GM19239 (cell line): ENCODE measurements at places on chromosomes 7 and 10.

GRCh38 chr10:33618196-33618595 is 283.7 kb upstream of the NRP1 start:
- no peak for DNase-seq

DNA sequence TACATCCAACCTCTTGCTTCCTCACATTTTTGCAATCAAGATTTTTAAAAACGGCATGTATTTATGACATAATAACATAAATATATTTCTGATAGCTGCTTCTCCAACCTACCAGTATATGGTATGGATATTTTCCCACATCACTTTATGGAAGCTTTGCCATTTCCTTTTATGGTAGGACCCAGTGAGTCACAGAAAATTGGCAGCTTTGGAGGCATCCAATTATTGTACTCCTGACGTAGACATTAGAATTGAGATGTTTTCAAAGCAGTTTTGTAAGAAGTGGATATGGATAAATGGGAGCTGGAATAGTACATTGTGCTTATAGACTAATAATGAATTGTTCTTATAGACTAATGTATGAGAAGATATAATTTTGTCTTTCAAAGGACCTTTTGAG is 23.8 kb upstream of the BICC1 start:
- no peak for DNase-seq

- DNase-seq, result no peak
These were observed 27.7 kb downstream of the RAMP3 start for GRCh38 chr7:45185028-45185863.

DNA sequence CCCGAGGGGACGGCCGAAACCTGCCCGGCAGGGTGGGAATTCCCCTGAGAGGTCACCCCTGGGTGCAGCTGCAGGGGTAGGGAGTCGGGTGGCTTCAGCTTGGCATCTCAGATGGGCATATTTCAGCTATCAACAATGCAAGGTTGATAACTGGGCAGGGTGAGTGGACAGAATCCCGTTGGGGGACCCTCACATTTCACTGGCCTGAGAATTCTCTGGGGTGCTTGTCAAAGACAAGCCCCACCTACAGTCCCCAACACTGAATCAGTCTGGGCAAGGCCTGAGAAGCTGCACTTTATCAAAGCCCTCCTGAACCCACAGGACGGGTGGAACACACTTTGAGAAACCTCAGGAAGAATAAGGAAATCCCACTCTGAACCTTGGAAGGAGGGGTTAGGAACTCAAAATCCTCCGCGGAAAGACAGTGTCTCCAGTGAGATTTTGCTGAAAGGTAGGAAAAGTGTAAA is 3.1 kb downstream of the RGS10 start:
- no peak for DNase-seq

- DNase-seq, result no peak
These were observed 35.8 kb downstream of the TAX1BP1 start for GRCh38 chr7:27775782-27776181.

- DNase-seq, result no peak
These were observed 43.9 kb upstream of the PDCD4 start for GRCh38 chr10:110827875-110828274.

DNA sequence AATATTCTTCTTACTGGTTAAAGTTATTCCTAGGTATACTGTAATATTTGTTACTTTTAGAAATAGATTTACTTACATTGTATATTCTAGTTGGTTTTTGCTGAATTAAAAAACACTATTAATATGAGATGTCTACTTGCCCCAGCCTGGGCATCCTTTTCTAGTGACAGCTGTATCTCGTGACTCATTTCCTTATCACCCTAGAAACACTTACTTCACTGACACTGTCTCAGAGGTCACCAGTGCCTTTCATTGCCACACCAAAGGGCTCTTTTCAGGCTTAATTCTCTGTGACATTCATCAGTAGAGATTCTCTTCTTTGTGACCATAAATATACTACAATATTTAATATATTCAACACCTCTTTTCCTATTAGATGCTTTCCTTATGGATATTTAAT is 194.7 kb downstream of the GALNT17 start:
- no peak for DNase-seq

DNA sequence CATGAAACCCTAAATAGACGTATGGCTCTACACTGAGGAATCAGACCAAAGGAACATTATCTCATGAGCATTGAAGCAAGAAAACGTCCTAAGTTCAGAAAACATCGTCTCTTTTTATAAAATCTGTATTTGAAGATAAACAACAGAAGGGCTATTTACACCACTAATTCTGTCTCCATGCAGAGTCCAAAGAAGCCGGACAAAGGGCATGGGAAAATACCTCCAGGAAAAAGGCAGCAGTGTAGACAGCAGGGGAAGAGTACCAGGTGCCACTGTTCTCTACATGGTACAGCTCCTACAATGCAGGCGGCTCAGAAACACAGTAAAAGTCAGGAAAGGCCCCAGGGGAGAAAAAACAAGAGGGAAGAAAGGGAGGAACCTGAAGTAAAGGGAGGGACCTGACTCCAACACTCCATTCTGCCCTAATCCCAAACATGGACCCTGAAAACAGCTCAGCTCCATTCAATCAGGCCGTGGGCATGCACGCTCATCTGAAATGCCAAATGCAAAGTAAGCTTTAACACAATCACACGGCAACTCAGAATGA is 17.5 kb downstream of the FAM171A1 start:
- no peak for DNase-seq

DNA sequence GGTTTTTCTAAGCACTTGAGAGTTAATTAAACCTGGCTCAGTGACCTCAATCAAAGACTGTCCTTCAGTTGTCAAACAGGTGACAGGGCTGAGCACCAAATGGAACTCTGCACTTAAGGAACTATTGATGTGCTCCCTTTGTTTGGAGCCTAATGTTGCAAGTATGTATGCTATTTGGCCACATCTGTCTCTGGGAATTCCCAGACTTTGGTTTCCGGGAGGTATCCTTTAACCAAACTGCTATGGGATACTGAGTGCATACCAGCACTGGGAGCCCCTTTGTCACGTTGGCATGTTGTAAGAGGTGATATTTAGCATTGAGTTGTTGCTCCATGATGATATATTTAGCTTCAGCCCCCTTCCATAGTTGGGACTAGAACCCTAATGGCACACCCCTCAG is 25.2 kb downstream of the ASZ1 start:
- DNase-seq, result no peak

- no peak for DNase-seq
These were observed 32.2 kb upstream of the PPP1R9A start for GRCh38 chr7:94875201-94875600.

DNA sequence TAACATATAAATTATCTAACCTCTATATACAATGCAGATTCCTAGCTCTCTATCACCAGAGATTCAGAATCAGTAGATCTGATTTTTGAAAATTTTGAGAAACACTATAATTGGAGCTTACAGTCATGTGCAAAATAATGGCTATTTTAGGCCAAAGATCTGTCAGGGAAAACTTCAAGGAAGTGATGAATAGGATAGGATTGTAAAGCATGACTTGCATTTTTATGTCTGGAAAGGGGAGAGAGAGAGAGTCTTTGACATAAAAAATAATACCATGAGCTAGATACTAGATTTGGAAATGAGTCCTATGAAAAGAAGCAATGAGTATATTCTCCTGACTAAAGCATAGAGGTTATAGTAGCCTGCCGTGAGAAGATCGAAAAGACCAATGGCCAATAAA is 181.1 kb downstream of the SDHAF3 start:
- DNase-seq, result no peak

DNA sequence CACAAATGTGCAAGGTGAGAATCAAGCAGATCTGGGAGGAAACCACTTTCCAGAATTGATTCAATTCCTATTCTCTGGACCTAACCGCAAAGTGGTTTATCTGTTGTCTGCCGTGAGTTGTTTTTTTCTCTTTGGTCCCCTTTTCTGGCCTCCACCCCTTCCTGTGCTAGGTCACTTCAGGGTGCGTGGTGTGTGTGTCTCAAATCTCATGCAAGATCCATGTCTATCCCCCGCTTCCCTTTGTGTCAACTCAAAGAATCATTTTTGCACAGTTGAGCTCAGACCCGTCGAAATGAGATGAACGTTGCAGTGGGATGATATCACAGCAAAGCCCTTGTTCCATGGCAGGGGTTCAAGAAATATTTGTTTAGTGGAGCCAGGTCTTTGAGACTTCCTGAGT is 184.5 kb downstream of the GATA3 start:
- no peak for DNase-seq

DNA sequence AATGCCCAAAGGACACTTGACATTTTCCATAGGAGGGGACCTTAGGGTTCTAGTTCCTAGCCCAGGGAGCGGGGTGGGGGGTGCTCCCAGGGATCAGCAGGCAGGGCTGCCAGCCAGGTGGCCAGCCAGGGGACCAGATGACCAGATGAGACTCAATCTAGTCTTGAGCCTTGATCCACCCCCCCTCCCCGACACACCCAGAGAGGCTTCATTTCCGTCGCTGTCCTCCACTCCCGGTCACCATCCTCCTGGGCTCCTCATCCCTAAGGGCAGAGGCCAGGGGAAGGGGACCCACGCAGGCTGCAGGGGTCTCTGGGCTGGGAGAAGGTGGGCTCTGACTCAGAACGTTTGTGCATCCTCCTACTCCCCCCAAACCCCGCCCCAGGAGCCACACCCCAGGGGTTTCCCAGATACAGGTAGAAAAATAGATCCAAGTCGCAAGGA is 1.0 kb downstream of the STX1A start:
- DNase-seq, result no peak

DNA sequence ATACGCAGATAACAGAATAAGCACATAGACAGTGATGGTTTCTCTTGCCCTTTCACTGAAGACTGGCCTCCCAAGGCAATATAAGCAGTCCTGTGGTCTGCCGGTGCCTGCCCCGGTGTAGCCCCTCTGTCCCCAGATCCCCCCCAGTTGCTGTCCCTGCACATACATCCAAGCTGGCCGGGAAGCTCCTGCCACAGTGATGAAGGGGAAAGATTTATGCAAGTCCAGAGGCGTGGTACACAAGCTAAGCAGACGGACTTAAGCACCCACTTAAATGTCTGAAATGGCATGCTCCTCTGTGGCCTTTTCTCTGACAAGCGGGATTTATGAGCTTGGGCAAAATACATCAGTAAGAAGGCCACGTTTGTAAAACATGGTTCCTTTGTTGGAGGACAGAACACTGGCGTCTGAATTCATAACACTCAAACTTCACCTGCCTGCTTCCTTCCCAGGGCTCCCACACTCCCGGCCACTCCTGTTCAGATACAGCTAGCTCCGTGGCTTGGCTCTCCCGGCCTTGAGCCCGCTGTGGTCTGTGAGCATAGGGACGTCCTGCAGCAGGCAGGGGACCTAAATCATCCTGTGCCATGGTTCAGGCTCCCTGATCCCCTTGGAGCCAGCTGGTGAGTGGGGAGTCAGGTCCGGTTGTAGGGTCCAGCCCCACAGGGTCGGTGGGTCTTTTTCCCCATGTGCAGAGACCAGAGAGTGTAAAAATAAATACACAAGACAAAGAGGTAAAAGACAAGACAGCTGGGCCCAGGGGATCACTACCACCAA is 61.7 kb upstream of the PPP2R2D start:
- no peak for DNase-seq

- DNase-seq, result no peak
These were observed 1.3 kb downstream of the UBN2 start for GRCh38 chr7:139232377-139232717.

- DNase-seq, result no peak
These were observed 49.8 kb upstream of the AKR1E2 start for GRCh38 chr10:4776234-4776638.

DNA sequence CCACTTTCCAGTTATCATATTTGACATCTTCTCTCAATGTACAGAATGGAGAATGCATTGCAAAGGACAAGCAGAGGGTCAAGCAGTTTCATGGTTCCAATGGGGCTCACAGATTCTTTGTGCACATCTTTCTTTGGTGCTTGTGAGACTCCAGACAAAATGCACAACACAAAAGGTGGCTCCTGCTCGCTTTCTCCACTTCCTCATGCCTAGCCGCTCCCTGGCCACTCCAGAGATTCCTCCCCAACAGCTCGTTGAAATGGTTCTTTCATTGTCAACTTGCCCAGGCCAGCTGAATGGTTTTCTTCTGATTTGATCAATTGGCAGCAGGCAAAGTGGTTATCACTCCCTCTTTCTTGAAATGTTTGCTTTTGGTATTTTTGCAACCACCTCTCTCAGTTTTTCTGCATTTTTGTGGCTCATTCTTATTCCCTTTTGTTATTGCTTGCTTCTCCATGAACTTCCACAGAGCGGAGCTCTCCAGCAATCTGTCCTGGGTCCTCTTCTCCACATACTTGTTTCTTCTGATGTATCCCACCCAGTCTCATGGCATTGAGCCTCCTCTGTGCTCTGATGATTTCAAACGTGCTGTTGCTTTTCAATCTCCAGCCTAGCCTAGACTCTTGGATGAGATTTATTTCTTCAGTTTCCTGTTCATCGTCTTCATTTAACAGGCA is 507.8 kb upstream of the MKI67 start:
- no peak for DNase-seq

DNA sequence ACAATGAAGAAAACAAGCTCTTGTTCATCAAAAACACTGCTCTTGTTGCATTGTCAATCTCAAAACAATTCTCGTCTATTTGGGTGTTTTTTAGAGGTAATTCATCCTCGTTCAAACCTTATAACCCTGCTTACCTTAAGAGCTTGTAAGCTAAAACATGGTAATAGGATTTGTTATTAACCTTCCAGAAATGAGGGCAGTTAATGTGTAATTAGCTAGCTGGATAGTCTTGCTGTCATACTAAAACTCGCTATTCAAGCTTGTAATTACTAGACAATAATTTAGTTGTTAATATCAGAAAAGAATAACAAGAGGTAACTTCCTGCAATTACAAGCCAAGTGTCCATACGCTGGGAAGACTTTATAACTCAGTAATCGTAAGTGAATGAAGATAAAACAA is 101.6 kb downstream of the UBE2H start:
- no peak for DNase-seq

GRCh38 chr7:50801907-50802306 is 19.2 kb upstream of the GRB10 start:
- no peak for DNase-seq

GRCh38 chr10:106576534-106576933 is 588.0 kb downstream of the SORCS1 start:
- DNase-seq, result no peak

GRCh38 chr10:83991986-83992753 is 147.1 kb upstream of the GHITM start:
- peak; percentile 9 for DNase-seq

DNA sequence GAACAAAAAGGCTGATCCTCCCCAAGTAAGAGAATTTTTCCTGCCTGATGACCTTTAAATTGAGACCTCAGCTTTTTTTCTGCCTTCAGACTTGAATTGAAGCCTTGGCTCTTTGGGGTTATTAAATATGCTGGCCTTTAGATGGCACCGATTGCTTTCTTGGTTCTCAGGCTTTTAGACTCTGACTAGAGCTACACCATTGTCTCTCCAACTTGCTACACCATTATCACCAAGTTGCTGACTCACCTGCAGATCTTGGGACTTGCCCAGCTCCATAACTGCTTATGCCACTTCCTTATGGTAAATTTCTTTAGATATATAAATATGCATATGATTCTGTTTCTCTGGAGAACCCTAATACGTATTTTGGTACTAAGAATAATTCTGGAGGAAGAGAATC is 3.1 kb upstream of the ABCA13 start:
- no peak for DNase-seq
